ENCODE measurements at places on chromosomes 7 and 10.

DNA sequence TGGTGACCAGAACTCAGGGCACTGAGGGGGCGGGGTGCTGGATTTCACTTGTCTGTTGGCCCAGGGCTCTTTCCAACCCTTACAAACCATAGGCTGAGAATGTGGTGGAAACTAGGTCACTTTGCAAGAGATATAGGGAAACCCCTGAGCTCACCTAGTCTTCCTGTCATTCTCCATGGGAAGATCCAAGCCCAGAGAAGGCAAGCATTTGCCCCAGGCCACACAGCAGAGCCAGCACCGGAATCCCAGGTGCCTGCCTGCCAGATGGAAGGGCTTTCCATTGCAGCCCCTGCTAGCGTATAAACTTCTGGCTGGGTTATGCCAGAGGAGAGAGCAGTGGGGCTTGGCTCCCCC lies 427 bp downstream of the PYROXD2 start:
- no peak for DNase-seq

DNA sequence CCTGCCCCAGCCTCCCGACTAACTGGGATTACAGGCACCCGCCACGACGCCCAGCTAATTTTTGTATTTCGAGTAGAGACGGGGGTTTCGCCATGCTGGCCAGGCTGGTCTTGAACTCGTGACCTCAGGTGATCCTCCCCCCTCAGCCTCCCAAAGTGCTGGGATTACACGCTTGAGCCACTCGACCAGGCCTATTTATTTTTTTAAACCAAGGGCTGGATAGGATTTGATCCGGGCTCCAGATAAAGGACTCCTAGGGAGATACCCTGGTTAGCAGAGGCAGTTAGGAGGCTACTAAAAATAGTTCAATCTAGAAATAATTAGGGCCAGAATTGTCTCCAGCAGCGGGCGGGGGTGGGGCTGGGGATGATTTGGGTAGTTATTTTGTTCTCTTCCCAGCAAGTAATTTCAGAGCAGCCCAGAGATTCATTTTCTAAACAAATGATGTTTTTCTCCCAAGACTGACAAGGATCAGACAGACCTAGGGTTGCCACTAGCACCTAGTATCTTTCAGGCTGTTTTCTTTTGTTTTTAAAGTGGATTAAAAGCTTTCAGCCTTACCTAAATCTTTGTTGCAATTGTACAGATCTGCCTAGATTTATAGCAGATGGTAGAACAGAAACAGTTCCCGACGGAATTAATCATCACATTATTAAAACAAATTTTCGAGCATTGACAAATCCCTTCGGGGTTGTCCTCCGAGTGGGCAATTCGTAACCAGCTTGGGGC lies 859 bp upstream of the SMC3 start:
- no peak for DNase-seq

GRCh38 chr10:117552156-117552631 lies 9.6 kb downstream of the EMX2 start:
- DNase-seq: no peak

- DNase-seq: no peak
Measured at GRCh38 chr7:111903016-111903415, 303.2 kb downstream of the DOCK4 start.

DNA sequence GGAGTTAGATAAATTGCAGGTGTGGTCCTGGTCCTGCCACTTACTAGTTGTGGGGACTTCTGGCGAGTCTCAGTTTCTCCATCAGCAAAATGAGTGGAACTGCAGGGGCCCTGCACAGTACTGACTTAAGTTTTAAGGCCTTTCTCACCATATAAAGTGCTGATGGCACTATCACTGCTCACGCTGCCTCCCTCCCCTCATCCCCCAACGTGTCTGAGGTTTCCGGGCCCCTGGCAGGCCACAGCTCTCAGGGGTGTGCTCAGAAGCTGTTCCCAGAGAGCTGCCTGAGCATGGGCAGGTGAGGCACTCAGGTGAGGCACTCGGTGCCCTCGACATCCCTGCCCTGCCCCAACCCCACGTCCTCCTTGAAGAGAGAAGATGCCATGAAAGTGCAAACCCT lies 74.2 kb downstream of the VOPP1 start:
- no peak for DNase-seq

- DNase-seq: no peak
Measured at GRCh38 chr10:78552261-78552811, 516.4 kb upstream of the ZMIZ1 start.

DNA sequence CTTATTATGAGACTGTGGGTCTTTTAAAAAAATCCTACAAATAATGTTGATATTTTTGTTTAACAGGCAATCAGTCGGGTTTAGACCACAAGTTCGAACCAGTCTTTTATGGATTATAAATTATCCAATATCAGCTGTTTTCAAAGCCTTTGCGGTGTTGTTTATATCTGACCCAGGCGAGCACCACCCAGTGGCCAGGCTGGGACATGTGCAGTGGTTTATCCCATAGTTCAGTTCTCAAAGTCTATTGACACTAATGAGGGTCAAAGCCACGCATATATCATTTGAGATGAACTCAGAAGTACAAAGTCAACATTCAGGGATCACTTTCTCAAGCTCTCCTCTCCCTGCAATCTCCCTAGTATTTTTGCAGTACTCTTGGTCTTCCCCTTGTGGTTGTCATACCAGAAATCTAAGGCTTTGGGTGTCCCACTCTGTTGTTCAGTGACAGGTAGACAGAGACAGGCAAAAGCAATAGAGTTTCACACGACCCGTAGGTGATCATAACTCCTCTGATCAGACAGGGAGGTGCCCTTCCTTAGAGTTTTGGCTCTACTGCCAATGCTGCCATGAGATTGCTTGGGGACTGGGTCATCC lies 117.4 kb upstream of the POM121L12 start:
- no peak for DNase-seq

DNA sequence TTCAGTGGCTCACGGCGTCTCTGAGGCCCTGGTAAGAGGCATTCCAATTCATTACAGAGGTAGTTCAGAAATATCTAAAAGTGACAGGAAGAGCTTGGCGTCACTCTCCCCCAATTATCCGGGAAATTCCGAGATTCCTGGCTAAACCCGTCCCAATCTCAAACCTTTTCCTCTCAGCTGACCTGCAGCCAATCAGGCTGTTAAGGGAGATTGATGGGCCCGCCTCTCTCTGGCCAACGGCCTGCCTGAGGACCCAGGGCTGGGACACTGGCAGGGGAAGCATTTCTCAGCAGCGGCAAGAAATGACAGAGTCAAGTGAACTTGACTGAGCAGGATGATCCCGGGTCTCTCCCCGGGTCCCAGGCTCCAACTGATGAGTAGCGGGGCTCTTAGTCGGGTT lies 72.3 kb downstream of the EBF3 start:
- DNase-seq: no peak

- no peak for DNase-seq
Measured at GRCh38 chr7:79531905-79532664, 78.6 kb upstream of the MAGI2 start.

DNA sequence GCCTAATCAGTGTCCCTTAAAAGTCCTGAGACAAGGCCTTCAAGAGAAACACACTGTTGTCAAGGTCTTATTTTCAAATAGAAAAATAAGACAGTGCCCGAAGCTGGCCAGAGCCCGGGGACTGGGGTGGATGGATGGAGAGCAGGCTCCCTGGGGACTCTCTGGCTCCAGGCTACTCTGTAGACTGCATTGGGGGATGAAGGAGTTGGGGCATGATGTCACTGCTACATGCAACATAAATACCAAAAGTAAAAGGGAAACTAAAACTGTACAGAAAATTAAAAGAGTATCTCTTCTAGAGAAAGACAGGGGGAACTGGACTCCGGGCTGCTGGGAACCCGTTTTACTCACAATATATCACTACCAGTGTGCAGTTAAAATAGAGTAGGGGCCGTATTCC lies 629.8 kb downstream of the KCNMA1 start:
- DNase-seq: no peak

DNA sequence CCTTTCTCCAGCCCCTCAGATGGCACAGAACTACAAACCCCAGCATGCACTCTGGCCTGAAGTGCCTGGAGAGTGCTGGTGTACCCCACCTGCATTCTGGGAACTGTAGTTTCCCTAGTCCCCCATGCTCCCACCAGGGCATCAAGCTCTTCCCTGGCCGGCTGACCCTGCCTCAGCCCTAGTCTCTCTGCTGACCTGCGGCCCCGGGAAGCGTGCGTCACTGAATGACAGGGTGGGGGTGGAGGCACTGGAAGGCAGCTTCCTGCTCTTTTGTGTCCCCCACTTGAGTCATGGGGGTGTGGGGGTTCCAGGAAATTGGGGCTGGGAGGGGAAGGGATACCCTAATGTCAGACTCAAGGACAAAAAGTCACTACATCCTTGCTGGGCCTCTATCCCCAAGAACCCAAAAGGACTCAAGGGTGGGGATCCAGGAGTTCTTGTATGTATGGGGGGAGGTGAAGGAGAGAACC lies 2.1 kb downstream of the NOS3 start:
- no peak for DNase-seq

- DNase-seq: no peak
Measured at GRCh38 chr10:63132651-63133055, 475 bp upstream of the NRBF2 start.

- no peak for DNase-seq
Measured at GRCh38 chr10:124231168-124232155, 138.1 kb upstream of the CHST15 start.

DNA sequence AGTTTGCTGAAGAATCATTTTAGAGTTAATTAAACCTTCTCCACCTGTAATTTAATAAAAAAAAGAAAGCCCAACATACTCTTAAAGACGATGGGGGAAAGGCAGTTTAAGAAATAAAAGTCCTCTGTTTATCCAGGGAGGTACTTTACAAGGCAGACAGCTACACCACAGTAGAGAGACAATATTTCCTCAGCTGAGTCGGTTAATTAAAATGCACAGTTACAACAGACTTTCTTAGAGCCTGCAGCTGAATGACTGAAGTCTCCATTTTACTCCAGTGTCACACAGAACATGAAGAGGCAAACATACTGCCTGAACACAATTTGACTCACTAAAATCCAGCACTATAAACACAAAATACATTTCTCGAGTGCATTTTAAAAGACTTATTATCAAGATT lies 15.1 kb downstream of the LRRTM3 start:
- DNase-seq: no peak

DNA sequence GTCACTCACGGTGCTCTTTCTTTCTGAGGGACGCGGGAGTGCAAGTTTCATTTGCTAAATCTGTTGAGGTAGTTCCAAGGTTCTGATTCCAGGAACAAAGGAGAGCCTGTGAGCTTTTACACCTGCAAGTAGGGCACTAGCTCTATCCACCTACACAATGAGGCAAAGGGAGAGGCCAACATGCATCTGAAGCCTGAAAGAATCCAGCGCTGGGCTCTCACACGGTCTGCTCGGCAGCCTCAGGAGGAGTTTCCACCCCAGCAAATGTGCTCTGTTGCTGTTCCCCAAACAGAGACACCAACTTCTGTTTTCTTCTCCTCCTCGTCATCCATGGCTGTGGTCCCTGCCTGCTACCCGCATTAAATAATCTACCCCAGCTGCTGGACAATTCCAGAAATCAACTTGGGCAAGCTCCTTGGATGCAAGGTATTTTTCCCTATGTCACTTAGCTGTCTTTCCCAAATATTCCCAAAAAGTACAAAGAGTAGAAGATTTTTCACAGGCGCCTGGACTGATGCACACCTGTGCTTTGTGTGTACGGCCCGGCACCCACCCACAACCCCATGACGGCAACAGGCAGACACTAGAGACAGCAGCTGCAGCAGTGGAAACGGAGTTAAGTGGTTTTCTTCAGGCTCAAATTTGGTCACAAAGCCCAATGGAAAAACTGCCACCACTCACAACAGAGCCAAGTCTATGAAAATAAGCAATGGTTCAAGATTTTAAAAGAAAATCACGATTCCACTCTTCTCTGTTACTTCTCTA lies 176.8 kb downstream of the ZMYND11 start:
- DNase-seq: no peak

DNA sequence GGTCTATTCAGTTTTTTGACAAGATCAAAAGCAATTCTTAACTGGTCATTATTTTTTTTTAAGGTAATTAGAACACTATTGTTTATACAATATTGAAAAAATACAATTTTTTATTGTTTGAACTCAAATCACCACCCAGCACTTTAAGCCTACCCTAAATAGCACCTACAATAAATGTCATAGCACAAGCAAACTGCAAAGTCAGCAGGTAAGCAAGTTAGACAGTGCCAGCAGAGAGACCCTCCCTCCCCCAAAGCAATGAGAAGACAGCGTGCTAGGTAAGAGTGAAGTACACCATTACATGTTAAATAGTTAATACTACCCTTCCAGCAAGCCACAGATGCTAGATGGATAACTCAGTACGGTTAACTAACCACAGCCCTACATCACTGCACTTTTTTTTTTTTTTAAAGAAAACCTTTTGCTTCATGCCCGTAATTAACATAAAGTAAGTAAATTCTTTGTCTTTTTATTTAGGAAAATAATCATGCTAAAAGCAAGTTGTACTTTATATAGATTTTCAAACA lies 120.0 kb downstream of the UBE2H start:
- no peak for DNase-seq

DNA sequence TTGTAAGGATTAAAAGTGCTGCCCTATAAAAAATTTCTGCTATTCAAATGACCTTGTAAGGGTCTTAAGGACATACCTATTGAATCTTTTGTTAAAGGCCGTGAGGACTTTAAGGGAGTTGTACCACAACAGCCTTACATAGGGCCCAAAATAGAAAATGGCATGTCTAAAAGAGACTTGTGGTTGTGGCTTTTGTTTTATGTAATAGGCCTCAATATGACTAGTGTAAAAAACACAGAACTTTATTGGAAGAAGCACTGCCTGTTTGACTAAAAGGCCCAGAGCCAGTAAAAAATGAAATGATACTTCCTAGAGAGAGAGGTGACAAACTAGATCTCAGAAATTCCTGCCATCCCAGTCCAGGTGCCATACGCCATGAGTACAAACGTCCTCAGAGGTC lies 286.6 kb downstream of the SEMA3D start:
- DNase-seq: no peak

GRCh38 chr10:129517680-129518057 lies 50.6 kb downstream of the MGMT start:
- no peak for DNase-seq

GRCh38 chr7:138186951-138187351 lies 110.7 kb downstream of the AKR1D1 start:
- DNase-seq: no peak

DNA sequence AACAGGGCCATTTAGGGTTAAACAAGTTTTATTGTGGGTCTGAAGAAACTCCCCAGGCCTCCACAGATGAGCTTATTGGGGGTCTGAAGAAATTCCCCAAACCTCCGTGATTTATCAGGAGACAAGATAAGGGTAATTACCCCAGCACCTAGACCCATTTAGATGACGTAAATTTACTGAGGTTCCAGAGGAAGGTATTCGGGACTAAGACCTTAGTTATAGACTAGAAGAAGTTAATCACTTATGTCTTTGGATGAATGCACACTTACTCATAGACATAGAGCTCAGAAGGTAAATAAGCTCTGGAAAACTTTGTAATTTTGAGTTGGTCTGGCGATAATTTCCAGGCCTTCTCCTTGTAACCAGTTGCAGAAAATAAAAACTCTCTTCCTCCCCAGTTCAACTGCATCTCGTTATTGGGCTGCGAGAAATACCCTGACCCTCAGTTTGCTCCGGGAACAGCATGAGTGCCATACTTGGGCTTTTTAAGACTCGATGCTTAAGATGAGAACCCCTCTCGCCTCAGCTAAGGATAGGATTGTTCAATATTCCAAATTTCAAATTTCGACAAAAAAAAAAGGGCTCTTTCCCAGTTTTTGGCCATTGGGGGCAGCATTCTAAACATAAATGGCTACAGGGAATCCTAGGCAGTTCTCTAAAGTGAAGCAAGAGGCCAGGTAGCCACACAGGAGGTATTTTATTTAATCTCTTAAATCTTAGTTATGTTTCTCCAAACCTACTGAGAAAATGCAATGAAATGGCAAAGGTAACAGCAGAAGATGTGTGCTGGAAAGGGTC lies 74.7 kb upstream of the PFKP start:
- no peak for DNase-seq

Measured in NCI-H1694 (cell line).